ENCODE measurements at places on chromosomes 12 and 14.

GRCh38 chr14:65958664-65959562 lies 527.3 kb upstream of the CCDC196 start:
- DNase-seq: no peak

- DNase-seq: no peak
These were observed 17.0 kb downstream of the ACSS3 start for GRCh38 chr12:81094718-81095360.

DNA sequence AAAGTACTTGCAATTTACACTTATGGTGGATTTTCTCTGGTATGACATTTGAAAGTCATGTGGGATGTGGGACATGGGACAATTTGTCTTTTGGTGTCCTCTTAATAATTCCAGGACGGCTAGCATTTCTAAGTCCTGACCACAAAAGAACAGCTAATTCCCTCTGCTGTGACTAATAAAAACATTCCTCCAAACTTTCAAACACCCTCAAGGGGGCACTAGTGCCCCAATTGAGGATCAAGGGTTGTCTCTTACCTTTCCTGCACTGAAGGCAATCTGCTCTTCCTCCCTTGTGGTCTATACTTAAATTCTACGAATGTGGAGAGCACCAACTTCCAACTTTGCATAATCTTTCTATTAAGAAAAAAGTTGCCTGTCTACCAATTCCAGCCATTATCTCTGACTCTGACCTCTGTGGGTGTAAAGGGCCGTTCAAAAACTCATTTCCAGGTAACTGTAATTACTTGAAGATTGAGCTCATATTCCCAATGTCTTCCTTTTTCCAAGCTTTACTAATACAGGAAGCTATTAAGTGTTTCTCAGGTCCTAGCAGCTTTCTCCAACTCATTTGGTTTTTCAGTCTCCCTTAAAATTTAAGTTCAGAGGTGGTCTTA lies 210.2 kb downstream of the PTPRO start:
- DNase-seq: peak; percentile 7

DNA sequence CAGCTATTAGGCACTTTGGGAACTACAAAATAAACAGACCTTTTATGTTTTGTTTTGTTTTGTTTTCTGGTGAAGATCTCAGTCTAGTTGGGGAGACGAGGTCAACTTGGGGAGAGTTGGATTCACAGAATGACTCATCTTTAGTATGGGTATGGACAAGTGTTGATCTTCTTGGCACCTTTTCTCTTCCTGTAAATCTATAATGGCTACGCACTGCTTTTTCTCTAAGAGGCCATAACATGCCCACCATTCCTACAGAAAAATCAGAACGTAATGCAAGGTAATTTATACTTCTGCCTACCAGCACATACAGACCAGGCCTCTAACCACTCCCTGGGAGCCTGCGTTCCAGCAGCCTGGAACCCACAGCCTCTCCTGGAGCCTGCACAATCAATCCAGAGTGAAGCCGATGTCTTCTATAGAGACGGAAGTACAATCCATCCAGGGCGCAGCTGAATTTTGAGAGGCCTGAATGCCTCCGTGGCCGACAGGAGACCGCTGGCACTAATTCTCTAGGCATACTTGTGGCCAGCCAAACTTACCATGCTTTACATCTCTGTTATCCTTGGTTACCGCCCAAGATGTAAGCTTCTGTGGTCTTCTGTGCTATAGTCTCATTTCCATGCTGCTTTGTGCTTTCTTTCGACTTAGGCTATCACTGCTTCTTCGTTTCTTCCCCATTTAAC lies 717 bp downstream of the PPHLN1 start:
- no peak for DNase-seq

- no peak for DNase-seq
These were observed 51.5 kb downstream of the MED13L start for GRCh38 chr12:116226026-116226425.

GRCh38 chr12:101491329-101491728 lies 16.2 kb downstream of the SPIC start:
- DNase-seq: no peak

GRCh38 chr12:67595365-67595764 lies 53.2 kb upstream of the DYRK2 start:
- DNase-seq: no peak

DNA sequence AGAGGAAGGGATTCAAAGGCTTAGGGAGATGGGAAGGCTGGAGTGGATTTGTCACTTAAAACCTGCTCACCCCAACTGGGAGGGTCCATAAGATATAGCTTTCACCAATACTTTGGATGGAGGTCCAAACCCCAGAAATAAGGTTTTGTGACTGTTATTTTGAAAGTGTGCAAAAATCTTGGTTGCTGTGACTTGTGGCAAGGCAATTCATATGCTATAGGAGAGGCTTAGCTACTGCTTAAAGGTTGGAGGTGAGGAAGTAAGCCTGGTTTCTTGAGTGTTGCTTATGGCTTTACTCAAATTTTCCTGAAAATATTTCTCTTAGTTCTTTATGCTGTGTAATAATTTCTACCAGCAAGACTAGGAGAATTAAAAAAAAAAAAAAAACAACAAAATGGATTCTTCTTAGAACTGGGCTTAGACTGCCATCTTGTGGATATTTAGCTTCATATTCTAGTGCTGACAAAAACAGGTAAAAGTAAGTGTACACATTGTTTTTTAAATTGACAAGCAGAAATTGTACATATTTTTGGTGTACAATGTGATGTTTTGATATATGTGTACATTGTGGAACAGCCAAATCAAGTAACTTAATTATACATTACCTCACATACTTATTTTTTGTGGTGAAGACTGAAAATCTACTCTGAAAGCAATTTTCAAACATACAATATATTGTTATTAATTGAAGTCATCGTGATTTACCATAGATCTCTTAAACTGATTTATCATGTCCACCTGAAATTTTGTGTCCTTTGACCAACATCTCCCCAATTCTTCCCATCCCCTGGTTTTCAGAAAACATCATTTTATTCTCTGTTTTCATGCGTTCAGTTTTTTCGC lies 23.0 kb downstream of the PDE6H start:
- DNase-seq: no peak

- DNase-seq: no peak
These were observed 1150.0 kb downstream of the FSCB start for GRCh38 chr14:43356979-43357545.

GRCh38 chr12:95593266-95593871 lies 42.1 kb upstream of the USP44 start:
- DNase-seq: no peak
